ENCODE measurements at places on chromosomes 7 and 10.
A peak's percentile ranks its signal among the peaks of the same experiment; 100 is the strongest.

DNA sequence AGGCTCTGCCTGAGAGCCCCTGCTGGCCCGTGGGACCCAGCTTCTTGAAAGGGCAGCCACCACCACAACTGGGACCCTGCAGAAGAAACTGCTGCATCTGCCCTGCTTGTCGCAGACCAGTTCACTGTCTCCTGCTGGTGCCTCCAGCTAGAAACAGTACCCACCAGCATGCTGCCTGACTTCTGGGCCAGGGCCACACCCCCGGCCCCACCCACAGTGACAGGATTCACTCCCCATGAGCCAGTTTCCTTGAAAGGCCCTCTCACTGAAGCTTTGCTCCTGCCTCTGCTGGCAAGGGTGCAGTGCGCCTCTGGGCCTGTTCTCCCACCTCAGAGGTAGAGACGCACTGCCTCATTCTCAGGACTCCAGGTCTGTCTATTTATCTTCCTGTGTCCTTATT, 32.4 kb downstream of the ANXA11 start:
- DNase-seq = no peak

DNA sequence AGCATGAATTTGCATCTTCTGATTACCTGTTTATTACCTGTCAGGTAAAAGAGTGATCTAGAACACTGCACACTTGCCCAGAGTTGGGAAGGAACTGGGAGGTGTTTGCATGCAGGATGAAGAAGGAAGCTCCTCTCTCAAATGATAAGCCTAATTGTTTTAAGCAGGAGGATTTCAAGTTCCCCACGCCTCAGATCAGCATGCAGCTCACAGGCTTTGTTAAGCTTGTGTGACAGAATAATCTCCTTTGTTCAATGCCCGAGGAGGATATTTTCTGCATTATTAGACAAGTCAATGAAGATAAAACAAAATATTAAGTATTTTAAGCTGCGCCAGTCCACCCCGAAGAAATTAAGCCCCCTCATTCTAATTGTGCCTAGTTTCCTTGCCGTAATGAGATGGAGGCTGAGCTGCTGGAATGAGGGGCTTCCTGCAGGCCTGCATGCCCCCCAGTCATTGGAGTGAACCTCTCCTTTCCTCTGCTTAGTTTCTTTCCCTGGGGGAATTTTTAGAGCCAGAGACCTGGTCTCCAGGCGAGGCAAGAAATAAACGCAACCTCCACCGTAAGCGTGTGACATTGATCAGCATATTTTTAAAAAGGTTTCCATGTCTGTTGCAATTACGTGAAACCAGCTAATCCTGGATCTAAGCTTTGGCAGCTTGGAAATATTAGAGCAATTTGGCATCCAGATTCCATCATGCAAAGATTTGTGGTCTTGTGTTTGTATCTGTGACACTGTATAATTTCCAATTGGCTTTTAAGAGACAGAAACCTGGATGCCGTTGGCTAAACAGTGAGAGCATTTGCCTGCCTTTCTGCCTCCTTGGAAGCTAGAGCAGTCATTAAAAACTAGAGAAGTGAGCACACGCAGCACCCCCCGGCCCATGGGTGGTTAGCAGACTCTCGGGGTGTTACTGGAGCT, 376.0 kb downstream of the GALNT17 start:
- no peak for DNase-seq

GRCh38 chr10:10475812-10476211, 541.9 kb upstream of the CELF2 start:
- no peak for DNase-seq

DNA sequence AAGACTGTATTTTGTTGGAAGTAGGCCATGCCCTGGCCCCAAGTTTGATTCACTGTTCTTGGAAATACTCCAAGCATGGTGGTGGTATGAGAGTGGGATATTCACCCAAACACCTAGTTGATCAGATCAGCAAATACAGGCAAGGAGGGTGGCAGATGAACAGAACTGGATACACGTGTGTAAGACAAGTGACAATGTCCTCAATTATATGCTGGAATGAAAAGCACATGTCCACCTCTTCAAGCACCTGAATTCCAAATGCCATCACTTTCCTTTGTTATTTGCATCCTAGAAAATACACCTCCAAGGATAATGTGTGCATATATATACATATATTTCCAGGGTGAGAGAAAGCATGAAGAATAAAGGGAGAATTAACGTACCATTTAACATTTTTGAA, 131.8 kb upstream of the ZEB1 start:
- DNase-seq = no peak

DNA sequence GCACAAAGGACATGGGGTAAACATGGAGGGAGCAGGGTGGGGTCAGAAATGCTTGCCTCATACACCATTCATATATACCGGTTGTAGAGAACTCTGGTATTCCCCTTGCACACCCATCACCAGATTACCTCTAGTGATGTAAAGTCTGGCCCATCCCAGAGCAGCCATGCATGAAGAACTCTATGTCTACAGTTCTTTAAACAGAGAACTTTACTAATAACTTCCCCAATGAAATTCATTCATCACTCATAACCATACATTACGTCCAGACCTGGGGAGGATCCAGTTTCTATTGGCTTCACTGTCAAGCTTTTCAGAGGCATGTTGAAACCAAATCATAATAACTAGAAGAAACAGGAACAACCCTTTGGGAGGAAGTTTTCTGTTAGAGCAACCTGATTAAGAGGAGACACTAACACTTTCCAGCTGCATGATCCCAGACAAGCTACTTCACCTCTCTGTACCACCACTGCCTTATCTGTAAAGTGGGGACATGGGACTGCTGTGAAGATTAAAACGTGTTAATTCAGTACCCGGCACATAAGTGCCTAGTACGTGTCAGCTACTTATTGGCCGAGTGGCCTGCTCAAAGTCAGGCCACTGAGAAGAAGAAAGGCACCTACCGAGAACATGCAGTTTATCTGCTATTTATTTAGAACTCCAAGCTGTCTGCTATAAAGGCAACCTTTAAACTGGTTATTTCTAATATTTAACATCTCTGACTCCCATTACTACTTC, 59.7 kb downstream of the IGF2BP3 start:
- DNase-seq = no peak

- no peak for DNase-seq
These were observed 123.4 kb upstream of the SEMA3D start for GRCh38 chr7:85310301-85310700.

DNA sequence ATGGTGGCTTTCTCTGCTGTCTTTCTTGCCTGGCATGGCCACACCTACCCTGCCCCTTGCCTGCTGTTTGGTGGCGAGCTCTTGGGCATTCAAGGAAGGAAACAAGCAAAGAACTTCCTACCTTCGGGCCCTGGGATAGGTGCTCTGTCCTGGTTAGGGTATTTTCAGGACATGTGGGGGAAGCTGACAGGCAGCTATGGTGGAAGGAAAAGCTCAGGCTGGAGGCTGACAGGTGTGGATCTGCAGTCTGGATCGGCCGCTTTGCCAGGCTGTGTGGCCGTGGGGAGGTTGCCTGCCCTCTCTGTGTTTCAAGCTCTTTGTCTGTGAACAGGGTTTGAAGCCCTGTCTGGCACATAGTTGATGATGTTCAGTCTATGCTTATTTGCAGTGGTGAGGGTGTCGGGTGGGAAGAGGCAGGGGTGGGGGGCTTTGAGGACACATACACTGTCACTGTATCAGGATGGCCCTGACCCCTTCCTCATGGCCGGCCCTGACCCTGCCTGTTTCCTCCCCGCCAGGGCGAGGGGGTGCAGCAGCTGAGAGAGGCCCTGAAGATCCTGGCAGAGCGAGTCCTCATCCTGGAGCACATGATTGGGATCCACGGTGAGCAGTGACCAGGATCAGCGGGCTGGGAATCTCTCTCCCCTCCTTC, 73.7 kb downstream of the MYL10 start:
- DNase-seq = no peak

- no peak for DNase-seq
These were observed 759.3 kb downstream of the LRMDA start for GRCh38 chr10:76190634-76191270.

DNA sequence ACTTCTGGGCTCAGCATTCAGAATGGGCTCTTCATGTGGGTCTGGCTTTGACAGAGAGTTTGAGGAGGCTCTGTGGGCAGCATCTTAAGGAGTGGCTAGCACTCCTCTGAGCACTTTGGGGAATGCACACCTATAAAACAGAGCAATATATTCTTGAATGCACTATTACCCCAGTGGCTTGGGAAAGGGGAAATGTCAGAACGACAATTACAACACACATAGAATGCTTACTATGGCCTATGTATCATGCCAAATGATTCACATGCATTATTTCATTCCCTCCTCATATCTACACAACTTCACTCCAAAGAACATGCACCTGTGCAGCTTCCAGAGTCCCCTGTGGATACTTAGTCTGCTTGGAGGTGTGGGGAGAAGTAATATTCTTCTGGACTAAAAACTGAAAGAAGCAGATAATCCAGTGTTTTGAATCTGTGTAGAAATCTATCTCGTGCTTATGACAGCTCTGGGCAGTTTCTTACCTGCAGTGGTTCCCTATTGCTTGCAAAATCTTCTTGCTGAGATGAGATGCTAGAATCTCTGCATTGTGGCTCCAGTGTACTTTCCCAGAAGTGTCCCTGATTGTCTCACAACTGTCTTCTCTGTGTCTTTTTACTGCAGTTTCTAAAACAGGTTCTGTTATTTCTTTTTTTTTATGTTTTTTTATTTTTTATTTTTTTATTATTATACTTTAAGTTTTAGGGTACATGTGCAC, 5.5 kb upstream of the MGAM start:
- no peak for DNase-seq

DNA sequence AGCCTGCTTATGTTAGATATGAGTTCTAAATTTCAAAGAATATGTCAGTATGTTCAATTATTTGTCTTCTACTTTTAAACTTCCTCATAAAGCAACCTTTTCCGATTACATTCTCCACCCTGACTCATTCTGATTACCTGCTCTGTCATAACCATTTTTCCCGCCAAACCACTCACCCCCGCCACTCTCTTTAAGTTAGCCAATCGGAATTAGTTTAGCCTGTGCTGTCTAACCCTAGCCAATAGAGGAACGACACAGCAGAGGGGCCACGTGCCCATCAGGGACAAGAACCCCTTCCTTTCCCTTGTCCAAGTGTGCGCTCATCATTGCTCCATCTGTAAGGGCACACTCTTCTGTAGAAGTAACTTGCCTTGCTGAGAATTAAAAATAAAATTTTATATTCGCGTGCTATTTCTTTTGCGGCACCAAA, 91.4 kb downstream of the CCDC71L start:
- no peak for DNase-seq

DNA sequence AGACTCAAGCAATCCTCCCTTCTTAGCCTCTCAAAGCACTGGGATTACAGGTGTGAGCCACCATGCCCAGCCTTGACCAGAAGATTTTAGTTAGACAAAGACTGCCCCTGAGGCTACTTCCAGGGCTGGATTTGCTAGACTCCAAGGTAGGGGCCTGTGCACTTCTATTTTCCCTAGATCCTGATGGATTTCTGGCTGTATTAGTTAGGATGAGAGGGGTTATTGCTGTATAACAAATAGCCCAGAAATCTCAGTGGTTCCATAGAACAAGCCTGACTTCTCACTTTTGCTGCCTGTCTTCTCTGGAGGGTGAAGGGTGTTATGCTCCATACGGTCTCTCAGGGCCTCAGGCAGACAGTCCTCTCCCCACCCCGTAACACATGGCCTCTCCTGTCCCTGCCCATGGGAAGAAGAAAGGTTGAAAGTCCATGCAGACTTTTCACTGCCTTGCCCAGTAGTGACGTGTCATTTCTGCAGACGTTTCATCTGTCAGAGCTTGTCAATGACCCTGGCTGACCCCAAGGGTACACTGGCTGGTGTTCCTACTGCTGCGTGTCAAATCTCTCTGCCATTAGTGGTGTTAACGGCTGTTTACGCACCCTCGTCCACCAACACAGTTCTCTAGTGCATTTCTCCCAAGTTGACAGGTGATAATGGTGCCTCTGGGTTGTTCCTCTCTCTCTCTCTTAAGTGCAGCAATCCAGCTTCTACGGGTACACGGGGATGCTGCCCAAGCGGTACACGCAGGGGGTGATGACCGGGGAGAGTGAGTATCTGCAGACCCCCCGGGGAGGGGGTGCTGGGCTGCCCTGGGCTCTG, 11.6 kb downstream of the SLC29A4 start:
- DNase-seq = no peak

- DNase-seq = no peak
These were observed 426.6 kb downstream of the PLXNA4 start for GRCh38 chr7:132149436-132150304.

GRCh38 chr10:13892001-13892491, 305.3 kb downstream of the PRPF18 start:
- no peak for DNase-seq

GRCh38 chr10:48797830-48798229, 113.2 kb downstream of the WDFY4 start:
- DNase-seq = no peak

- DNase-seq = no peak
These were observed 22.8 kb upstream of the MALSU1 start for GRCh38 chr7:23276376-23276775.

GRCh38 chr7:67518580-67518979, 521.9 kb downstream of the TYW1 start:
- DNase-seq = no peak

GRCh38 chr10:2280713-2281300, 543.5 kb upstream of the ADARB2 start:
- no peak for DNase-seq

DNA sequence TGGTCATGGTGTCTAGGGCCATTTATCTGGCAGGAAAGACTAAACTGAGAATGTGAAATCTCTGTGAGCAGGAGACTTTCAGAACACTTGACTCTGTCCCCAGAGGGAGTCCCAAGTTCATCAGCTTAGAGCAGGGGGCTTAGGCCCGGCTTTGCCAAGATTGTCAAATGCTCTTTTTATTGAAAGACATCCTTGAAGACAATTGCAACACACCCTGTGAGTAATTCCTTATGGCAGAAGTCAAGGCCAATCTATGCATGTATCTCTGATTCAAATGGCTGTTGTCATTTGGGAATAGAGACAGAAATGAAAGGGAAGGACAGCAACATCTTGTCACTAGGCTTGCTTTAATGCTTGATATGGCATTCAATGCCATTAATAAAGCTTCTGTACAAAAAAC, 33.7 kb downstream of the BAMBI start:
- DNase-seq = no peak

DNA sequence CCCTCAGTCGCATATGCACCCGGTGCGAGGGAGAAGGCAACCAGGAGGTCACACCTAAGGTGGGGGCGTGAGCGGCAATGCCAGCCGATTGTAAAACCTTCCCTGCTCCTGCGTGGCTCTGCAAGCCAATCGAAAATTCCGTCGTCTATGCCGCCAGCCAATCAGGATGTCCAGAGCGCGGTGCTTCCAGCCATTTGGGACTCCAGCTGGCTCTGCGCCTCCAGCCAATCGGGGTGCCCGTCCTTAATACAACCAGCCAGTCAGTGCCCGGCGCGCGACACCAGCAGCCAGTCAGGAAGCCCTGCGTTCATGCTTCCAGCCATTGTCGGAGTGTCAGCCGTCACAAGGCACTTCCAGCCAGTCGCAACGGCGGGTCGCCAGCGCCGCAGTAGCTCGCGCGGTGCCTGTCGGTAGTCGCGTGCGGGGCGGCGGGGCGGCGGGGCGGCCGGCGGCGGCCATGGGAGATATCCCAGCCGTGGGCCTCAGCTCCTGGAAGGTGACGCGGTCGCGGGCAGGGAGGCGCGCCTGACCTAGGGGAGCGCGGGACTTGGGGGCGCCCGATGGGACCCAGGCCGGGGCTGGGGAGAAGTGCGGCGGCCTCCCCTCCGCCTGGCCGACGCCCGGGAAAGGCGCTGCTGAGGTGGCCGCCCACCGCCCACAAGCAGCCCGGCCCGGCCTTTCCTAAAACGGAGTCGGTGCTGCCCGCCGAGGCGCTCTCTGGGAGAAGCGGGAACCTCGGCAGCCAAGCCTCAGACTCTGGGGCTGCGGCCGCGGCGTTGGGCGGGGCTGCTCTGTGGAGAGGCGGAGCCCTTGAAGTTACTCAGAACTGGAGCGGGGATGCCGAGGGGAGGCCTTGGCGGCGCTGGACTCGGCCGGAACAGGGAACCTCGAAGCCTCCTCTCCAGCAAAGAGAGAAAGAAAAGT, at the start of gene AKR1E2:
Gene AKR1E2, plus strand, starts transcription at position 340 of the 924 bp plus-strand sequence. Its CDS starts 118 bp downstream, at position 458.
- DNase-seq = peak; percentile 50
